NCI-H460 (cell line): ENCODE measurements at places on chromosomes 1 and 21.

DNA sequence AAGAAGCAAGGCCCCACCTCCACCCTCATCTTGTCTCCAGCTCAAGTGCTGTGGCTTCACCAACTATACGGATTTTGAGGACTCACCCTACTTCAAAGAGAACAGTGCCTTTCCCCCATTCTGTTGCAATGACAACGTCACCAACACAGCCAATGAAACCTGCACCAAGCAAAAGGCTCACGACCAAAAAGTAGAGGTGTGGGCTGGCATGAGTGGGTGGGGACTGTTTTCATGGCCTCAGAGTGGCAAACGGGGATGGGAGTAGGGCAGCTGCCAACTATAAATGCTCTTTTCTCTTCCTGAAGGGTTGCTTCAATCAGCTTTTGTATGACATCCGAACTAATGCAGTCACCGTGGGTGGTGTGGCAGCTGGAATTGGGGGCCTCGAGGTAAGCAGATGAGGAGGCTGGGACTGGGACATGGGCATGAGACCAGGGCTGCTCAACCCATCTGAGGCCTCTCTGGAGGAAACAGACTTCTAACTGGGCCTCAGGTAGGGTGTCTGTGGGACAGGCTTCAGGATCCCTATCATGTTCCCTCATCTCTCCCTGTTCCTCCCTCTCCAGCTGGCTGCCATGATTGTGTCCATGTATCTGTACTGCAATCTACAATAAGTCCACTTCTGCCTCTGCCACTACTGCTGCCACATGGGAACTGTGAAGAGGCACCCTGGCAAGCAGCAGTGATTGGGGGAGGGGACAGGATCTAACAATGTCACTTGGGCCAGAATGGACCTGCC lies 8.8 kb upstream of the P3R3URF start:
- DNase-seq = no peak

DNA sequence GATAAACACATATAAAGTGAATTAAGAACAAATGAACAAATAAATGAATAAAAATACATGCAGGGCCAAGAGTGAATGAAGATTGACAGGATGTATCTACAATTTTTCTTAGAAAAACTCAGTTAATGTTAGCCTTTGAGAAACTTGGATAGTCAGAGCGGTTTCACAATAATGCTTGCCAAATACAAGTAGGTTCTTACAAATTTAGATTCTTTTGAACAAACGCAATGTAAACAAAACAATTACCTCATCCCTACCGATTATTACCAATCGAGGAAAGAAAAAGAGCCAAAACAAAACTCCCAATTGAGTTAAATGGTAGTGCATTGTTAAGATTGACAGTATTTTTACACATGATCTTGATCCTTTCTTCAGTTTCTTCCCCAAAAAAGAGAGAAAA lies 176.9 kb upstream of the DEPDC1 start:
- DNase-seq = no peak

- DNase-seq = no peak
Observed at GRCh38 chr1:117237726-117238381, 27.1 kb upstream of the VTCN1 start.

DNA sequence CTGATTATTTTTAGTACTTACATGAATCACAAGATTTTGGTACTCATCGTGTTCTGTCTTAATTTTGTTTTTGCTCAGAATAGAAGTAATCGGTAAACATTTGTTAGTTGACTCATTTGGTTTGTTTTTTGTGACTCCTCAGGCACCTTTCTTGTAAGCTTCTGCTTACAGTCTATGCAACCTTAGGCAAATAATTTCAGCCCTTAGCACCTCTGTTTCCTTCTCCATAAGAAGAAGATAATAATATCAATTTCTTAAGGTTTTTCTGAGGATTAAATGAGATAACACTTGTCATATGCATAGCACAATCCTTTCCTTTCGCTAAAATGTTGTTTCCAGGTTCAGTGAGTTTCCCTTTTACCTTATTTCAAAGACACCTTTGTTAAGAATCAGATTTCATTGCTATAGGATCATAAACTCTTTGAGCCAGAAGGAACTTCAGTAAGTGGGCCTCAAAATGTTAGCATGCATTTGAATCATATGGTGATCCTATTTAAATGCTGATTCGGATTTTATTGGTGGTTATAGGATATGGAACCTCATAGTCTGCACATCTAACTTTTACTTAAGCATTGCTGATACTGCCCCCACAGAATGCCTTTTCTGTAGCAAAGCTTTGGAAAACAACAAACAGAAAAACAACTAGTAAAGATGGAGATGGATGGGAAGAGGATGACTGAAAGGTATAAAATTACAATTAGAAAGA lies 272.7 kb upstream of the CACYBP start:
- no peak for DNase-seq

GRCh38 chr1:70057500-70057899 lies 147.9 kb downstream of the LRRC40 start:
- no peak for DNase-seq

- no peak for DNase-seq
Observed at GRCh38 chr1:16462773-16463330, 22.3 kb downstream of the NECAP2 start.

GRCh38 chr1:184889902-184890301 lies 84.4 kb downstream of the NIBAN1 start:
- DNase-seq = no peak

DNA sequence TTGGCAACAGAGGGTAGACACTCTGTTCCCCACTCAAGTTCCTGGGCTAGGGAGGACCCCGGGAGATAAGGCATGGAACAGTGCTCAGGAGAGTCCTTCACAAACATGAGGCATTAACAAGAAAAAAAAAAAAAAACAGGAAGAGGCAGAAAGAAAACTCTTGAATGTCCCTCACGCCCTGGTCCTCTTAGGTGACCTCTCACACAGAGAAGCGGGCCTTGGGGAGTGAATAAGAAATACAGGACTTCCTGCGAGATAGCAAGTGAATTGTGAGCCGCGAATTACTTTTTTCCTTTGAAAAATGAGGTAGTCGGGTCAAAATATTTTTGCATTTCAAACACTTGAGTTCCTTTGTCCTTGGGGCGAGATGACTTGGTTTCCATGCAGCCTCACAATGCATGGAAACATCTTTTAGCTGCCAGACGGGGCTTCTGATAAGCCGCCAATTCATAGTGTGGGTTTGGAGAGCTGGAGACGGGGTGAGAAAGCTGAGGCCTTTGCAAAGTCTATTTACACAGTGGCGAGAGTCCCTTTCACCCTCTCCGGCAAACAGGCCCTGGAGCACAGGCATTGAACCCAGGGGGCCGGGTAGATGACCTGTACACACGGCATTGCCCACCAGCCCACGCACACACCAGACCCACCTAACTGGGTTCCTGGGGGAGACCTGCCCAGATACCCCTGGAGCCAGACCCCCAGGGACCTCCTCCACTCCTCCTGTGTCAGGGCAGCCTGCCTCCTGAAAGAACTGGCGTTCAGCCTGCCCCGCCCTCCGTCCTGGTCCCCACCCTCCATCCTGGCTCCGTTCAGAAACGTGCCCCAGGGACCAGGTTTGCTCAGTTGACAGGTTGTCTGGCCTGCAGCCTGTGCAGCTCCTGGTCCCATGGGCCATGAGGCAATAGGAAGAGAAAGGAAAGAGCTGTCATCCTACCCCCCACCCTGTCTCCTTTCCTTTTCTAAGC lies 192.3 kb downstream of the PRDM16 start:
- DNase-seq = no peak

GRCh38 chr1:29342351-29342750 lies 106.0 kb downstream of the PTPRU start:
- DNase-seq = no peak

- no peak for DNase-seq
Observed at GRCh38 chr1:45258059-45258650, 51.8 kb upstream of the ZSWIM5 start.

GRCh38 chr21:43279578-43279894 lies 110.7 kb downstream of the CRYAA start:
- DNase-seq = no peak

- DNase-seq = no peak
Observed at GRCh38 chr1:15735304-15736037, 587 bp upstream of the SLC25A34 start.

GRCh38 chr1:48488721-48489120 lies 16.7 kb upstream of the SPATA6 start:
- no peak for DNase-seq
